ENCODE measurements at places on chromosomes 3 and 15.

- DNase-seq = no peak
These were observed 1.9 kb downstream of the MEX3B start for GRCh38 chr15:82043796-82044372.

DNA sequence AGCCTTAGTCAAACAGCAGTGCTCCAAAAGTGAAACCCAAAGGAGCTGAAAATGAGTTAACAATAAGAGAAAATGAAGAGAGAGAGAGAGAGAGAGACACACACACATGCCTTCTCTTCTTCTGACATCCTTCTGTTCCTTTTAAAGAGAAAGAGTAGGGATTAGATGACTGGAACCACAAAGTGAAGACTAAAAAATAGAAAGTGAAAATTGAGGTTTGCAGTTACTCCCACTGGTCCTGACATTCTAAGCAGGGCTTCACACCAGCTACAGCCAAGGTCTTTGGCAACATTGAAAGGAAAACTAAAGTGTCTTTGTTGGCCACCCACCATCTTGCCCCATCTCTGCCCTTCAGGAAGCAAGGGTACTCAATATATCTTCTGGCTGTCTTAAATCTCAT is 59.2 kb downstream of the USP50 start:
- no peak for DNase-seq

DNA sequence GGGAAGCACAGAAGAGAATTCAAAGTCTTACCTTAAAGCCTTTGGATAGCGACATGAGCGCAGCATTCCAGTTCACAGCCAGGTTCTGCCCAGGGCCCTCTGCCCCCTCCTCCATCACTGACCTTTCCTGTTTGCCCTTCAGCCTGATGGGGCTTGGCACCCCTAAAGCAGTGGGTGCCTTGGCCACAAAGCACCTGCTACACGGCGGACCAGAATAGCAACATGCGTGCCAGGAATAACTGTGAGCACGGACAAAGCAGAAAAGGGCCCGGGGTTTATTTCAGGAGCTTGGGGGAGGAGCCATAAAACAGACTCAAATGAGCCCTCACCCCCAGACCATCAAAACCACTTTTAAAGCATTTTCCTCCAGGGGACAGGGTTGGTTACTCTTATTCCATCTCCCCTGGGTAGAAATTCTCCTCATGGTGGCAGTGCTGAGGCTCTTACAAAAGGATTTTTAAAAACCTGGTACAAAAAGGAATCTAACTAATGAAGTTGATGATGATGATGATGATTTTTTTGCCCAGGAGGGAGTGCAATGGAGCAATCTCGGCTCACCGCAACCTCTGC is 135.4 kb downstream of the KLF13 start:
- peak; percentile 12 for DNase-seq

DNA sequence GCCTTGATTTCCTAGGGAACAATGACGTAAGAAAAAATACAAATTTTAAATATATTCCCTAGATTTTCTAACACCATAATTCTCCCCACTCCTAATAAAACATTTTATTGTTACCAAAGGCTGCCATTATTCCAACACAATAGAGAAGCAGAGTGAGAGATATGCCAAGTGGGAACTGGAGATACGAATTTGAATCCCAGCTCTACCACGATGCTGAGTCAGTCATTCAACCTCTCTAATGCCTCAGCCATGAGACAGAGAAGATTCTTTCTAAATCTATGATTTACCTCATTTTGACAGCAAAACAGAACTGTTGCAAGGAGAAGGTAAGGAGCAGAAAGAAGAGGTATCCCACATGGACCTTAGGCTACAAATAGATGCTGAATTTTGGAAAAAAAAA is 112.5 kb downstream of the IGF2BP2 start:
- DNase-seq = no peak

- DNase-seq = no peak
These were observed 32.9 kb downstream of the MEGF11 start for GRCh38 chr15:66220601-66221000.

- no peak for DNase-seq
These were observed 429.5 kb downstream of the NLGN1 start for GRCh38 chr3:173826901-173827609.

DNA sequence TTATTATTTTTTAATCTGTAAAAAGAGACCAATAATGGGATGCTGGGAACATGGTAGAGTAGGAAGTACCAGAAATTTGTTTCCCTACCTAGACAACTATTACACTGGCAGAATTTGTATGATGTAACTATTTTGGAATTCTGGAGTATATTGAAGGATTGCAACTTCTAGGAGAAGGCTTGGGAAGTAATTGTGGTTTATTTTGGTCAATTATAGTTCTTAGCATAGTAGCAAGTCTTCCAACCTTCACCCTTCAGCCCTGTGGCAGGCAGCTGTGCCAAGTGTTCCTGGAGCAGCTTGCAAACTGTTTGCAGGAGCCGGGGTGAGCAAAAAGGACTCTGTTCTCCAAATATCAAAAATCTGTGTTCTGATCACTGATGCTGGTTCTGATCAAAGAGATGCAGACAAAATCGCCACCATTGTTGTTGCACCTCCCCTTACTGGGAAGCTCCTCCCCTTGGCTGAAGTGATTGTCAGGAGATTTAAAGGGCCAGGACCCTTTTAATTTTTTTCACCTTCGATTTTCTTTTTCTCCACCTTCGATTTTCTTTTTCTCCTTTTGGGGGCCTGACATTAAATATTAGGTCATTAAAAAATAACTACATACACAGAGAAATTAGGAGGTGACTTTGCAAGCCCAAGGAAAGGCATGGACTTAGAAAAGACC is 363.3 kb downstream of the SLC9A9 start:
- no peak for DNase-seq
